Activated T-cell treated with anti-CD3 and anti-CD28 coated beads for 48 hours (primary cell): ENCODE measurements at places on chromosomes 5 and 9.

DNA sequence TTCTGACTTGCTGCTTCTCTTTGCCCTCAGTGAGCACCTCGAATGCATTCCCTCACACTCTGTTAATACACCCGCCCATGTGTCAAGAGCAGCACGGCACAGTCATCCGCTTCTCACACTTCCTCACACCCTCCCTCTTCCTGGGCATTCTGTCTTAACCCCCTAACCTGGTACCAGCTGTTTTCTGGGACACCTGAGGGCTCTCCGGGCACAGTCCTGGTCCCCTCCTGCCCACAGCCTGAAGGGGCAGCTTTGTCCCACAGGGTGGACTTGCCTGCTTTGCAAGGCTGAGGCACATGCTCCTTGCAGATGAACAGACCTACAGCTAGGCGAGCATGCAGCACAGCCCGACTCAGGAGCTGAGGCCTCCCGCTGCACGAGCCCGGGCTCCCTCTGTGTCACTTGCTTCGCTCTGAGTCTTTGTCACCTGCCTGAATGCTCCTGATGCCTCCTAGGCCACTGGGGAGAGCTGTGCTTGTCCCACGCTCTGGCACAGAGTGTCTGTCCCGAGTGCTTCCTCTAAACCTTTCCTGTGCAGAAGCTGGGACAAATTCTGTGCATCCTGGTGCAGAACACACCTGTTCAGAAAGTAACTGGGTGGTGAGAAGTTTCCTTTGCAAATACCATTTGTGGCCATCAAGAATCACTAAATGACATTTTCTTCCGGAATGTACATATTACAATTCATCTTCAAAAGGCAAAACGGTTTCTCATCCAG is 47.8 kb downstream of the AHRR start:
- no peak for DNase-seq

GRCh38 chr9:104107799-104108198 is 13.7 kb downstream of the SMC2 start:
- no peak for DNase-seq

DNA sequence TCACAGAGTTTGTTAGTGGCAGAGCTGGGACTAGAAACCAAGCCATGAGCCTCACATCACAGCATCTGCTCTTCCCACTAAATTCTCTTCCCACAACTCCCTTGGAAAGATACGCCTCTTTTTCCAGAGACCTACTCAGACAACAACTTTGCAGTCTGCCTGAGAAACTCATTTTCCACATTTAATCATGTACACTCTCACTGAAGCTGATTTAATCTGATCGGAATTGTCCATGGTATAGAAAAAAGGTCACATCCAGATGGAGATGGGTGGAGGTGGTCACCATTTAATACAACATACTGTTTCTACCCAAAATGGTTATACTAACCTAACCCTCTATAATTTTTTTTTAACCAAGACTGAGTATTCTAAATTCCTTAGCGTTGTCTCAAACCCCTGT is 366.2 kb downstream of the ENC1 start:
- no peak for DNase-seq

DNA sequence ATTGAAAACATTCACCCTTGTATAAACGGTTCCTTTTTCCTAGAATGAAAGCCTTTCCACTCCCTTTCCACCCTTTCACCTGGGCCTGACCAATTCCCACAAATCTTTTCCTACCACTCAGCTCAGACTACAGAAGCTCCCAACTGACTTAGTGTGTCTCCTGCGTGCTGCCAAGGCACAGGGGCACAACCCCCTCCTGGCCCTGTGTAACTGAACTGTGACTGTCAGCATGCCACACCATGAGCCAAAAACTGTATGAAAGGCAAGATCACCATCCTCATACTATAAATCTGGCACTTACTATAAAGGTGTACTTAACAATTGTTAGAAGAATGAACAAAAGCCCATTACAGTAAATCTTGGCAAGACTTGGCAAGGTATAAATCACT is 11.5 kb downstream of the NOL8 start:
- DNase-seq: no peak

DNA sequence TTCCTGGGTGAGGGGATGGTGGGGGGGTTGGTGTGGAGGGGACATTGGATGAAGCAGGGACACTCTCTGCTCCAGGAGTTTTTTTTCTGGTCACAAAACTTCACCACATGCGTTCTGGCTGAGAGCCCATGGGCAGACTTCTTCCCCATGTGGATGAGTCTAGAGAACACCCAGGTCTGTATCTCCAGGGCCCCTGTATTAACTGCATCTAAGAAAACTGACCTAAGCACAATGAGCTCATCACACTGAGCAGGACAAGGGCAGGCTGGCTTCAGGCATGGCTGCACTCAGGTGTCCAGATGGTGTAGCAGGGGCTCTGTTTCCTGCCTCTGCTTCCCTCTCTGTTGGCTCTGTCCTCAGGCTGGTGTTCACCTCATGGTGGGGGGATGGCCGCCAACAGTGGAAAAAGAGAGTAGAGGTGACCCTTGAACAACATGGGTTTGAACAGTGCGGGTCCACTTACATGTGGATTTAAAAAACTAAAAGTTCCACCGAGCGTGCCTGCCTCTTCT is 85.3 kb upstream of the STC2 start:
- no peak for DNase-seq

GRCh38 chr9:36817160-36817834 is 216.8 kb downstream of the PAX5 start:
- DNase-seq: no peak

GRCh38 chr9:4939118-4939561 is 45.9 kb upstream of the JAK2 start:
- DNase-seq: no peak

- DNase-seq: no peak
Observed at GRCh38 chr5:66851306-66851705, 255.1 kb downstream of the MAST4 start.
